HFFc6 (cell line): ENCODE measurements at places on chromosomes 2 and 18. TPM values are rescaled to one million over a fixed set of nuclear protein-coding genes. Genes with fewer than 3 reads are reported as not detected.

The UGT1A9 gene
- not detected in 3 replicates for total RNA-seq

The FBXO15 gene
- total RNA-seq, result 0.78 to 2.2 TPM (median 1.4 TPM) in 3 replicates

The LHCGR gene
- total RNA-seq, result not detected in 3 replicates

The ANKRD53 gene
- 0.66 to 0.93 TPM (median 0.66 TPM) in 3 replicates for total RNA-seq

The MC4R gene
- total RNA-seq, result not detected in 2 replicates

The SERPINB10 gene
- total RNA-seq, result 1.4 to 6.0 TPM (median 3.6 TPM) in 3 replicates

The C2orf80 gene
- not detected in 3 replicates for total RNA-seq

The CCDC74A gene
- 5.7 and 5.9 TPM in 2 replicates for total RNA-seq
